Stimulated activated CD4-positive, alpha-beta T cell treated with anti-CD3 and anti-CD28 coated beads, Interleukin-2, amount 100 ng/mL, for 24 hours (primary cell): ENCODE measurements at places on chromosomes 4 and X.

- DNase-seq, result no peak
Measured at GRCh38 chr4:118834070-118834469, 1.9 kb downstream of the SEC24D start.

DNA sequence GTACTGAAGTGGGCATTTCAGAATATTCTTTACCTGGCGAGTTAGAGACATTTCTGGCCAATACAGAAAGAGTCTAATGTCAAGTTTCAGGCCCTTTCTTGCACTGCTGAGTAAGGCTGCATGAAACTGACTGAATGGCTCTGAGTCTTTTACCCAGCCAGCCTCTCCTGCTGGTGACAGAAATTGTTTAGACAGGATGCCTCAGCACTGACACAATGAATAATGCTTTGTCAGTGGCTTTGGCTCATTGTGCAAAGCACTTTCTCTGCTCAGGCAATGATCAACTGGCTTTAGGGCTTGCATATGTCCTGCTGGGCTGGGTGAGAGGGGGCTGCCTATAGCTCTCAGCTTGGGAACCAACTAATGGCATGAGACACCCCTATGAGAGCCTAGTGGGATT, 45.5 kb downstream of the CLNK start:
- DNase-seq, result no peak

GRCh38 chrX:72693477-72693876, 20.6 kb downstream of the PHKA1 start:
- no peak for DNase-seq

DNA sequence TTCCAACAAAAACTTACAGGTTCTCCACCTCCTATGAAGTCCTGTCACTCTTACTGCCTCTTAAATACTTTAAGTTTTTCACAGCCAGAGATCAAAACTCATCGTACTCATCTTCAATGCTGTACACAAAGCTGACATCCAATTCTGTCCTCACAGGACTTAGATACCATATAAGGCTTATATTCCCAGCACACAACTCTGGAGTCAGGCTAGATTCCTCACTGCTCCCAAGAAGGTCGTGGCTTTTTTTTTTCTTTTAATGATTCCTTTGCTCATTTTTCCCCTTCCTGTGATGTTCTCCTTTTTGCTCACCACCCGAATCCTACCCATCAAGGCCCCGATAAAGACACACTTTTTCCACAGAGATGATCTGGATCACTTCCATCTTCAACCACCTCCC, 914 bp downstream of the TRAPPC2 start:
- no peak for DNase-seq

DNA sequence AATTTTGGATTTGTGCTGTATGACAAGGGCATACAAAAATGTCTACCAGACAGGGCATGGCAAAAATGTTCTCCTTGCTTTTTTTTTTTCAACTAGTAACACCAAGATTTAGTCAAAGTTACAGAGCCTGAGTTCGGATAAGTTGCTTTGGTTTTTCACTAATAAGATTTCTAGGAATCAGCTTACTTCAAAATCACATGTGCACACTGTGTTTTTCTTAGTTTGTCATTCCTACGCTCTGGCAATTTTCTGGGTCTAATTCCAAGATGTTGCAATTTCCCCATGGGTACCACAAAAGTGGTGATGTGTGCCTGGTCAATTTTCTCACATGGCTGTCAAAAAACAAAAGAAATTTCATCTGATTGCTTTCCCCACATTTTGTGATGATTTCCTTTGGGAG, 6.3 kb downstream of the C1QTNF7 start:
- DNase-seq, result no peak
